ENCODE measurements at places on chromosomes 6 and 20.

DNA sequence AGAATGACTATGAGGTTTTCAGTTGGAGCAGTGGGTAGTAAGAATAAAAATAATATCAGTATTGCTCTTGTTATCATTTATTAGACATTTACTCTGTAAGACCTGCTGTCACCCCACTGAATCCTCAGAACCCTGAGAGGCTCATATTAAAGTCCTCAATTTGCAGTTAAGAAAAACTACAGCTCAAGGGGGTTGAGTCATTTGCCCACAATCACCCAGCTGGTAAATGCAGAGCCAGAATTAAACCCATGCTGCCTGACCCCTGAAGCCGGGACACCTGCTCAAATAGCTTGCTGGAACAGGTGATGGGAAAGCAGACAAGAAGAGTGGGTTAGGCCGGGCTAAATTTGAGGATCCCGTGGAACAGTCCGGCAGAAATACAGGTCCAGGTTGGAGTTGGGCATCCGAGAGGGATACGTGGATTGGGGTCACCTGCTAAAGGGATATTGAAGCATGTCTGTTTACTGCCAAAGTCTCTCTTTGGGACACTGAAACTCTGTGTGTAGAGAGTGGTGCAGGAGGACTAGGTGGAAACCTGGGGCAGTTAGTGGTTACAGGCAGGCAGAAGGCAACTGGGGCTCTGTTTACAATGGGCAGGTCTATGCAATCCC lies 344.1 kb downstream of the CDC5L start:
- DNase-seq: no peak

GRCh38 chr20:49823152-49823847 lies 10.7 kb downstream of the SLC9A8 start:
- DNase-seq: no peak

- DNase-seq: no peak
Observed at GRCh38 chr6:122806291-122806690, 17.2 kb downstream of the SMPDL3A start.

- DNase-seq: no peak
Observed at GRCh38 chr6:111105578-111105977, 18.3 kb downstream of the SLC16A10 start.

GRCh38 chr6:52423971-52424381 lies 3.8 kb downstream of the EFHC1 start:
- no peak for DNase-seq

DNA sequence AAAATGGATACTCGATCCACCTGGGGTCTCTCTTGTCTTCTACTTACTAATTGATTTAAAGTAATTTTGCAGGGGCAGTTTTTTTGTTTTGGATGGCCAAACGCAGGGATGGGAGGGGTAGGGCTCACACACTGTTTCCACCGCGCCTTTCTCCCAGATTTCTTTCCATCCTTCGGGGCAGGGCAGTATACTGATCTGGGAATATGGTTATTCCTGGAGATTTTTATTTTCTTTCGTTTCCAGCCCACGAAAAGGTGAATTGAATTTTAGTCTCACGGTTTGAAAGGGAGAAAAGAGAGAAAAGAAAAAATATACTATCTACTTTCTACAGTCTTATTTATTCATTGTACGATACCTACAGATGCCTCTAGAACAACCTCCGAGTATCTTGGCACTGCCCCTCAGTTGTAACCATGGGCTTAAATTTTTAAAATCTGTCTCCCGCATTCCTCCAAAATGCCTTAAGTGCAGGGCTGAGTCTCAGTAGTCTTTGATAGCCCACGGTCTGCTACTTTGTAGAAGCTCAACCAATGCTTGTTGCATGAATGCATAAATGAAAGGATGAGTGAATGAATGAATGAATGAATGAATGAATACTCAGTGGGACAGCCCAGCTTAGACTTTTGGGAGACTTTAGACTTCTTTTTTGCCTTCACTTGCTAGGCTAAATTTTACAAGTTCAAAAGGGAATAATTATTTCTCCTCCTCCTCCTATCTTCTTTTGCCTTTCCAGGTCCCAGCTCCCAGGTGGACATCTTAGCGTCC lies 18.1 kb upstream of the TRIM27 start:
- no peak for DNase-seq

- DNase-seq: no peak
Observed at GRCh38 chr6:10736731-10737130, 10.9 kb upstream of the TMEM14B start.

DNA sequence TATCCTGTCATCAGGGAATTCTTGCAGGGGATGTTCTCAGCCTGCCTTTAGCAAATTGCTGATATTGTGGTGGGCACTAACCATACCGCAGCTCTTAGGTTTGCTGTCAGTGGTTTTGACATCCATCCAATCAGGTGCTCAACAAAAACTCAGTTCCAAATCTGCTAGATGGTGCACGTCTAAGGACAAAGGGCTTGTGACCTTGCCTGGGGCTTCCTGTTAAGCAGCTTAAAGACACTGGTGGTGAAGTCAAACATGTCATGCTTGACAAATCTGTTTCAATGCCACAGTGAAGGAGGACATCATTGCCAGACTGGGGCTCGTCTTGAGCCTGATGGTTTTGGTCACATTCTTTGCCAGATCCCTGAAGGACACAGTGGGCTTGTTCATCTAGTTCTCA lies 179.8 kb upstream of the NOX3 start:
- no peak for DNase-seq

DNA sequence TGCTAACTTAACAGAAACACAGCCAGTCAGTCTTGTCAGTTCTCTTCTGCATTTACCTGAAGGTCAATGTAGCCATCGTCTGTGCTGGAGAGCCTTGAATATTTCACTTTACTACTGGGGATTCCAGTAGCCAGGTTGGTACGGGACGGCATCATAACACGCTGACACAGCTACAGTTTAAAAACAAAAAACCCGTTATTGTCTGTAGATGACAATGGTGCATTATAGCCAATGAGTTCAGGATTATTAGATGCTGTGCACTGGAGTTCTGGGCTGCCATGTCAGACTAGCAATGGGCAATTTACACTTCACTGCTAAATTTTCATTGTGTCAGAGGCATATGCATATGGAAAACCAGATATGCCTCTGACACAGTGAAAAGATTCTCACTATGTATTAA lies 10.5 kb downstream of the PCNA start:
- peak; percentile 26 for DNase-seq

DNA sequence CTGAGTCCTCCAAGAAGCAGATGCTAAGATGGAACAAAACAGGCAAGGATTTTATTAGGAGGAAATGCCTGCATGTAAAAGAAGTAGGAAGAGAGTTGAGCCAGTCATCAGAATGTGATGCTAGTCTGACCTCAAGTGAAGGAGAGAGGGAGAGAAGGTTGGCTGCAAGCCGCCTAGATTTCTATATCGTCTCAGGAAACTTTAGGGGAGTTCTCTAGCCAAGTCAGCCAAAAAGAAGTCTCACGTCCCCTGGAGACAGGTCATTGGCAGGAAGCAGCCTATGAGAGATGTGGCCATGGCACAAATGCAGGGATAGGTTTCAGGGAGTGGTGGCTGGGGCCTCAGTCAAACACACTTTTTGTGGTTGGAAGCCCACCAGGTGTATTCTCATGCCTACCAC lies 378.0 kb downstream of the CD109 start:
- DNase-seq: no peak

- DNase-seq: no peak
Observed at GRCh38 chr6:145609521-145609920, 125.8 kb downstream of the EPM2A start.

- DNase-seq: no peak
Observed at GRCh38 chr6:125201961-125202729, 48.6 kb downstream of the TPD52L1 start.

DNA sequence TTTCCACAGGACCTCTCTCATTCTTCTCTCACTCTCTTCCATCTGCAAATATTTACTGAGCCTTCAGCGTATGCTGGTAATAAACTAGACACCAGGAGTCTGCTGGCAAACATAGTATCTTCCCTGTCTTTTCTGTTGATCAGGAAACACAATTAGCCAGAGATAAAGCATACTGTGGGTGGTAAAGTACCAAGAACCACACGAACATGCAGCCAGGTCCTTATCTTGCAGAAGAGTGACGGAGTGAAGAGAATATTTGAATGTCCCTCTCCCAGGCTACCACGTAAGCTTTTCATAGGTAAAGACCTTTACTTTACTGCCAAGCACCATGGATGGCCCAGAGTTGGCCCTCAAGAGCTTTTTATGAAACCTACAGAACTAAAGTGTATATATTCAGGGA lies 13.3 kb downstream of the FHL5 start:
- DNase-seq: no peak

DNA sequence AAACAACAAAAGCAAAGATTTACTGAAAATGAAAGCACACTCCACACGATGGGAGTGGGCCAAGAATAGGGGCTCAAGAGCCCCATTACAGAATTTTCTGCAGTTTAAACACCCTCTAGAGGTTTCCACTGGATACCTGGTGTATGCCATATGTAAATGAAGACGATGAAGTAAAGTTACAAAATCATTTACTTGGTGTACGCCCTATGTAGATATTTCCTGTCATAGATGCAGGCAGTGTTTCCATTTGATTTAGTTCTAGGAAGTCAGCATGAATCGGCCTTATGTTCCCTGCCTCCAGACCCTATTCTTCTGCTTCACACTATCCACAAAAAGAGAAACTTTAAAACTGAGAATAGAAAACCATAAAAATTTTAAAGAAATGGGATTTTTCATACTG lies 404.4 kb upstream of the GJE1 start:
- no peak for DNase-seq

All from activated naive CD4-positive, alpha-beta T cell treated with anti-CD3 and anti-CD28 coated beads, Interleukin-2, amount 50 U/mL, for 72 hours (primary cell).